ENCODE measurements at places on chromosomes 12 and 14.
A peak's percentile ranks its signal among the peaks of the same experiment; 100 is the strongest.

GRCh38 chr12:15777355-15778012, 11.7 kb downstream of the EPS8 start:
- DNase-seq, result no peak

DNA sequence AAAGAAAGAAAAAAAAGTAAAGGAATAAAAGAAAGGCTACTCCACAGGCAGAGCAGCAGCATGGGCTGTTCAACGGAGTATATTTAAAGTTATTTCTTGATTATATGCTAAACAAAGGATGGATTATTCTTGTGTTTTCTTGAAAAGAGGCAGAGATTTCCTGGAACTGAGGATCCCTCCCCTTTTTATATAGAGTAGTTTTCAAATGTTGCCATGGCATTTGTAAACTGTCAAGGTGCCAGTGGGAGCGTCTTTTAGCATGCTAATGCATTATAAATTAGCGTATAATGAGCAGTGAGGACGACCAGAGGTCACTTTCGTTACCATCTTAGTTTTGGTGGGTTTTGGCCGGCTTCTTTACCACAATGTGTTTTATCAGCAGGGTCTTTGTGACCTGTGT, 383.0 kb downstream of the PCNX1 start:
- no peak for DNase-seq

DNA sequence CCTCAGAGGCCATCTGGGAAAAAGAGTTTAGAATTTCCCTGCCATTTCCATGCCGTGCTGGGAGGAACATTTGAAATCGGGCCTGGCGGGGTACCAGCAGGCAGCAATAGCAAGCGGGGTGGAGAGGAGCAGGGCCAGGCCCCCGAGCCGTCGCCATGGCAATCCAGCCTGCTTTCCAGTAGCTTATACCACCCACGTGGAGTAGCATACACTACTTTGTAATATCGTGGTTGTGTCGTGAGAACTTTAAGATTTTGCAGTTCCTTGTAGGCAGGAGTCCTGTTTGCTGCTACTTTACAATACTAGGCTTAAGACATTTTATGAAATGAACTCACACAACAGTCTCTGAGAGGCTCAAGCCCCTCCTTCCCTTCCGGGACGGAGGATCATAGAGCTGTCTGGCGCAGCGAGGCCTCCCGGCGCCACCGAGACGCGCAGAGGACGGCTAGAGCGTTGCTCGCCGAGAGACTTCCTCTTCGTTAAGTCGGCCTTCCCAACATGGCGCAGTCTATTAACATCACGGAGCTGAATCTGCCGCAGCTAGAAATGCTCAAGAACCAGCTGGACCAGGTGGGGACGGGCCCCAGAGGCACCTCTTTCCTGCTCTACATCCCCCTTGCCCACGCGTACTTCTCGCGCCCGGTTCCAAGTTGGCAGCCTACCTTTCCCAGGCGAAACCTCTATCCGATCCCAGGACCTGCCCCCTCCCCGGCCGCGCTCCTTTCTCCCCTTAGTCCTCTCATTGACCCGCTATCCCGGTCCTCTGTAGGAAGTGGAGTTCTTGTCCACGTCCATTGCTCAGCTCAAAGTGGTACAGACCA, at the start of gene PFDN5:
TSS of gene PFDN5 (plus strand) at position 473 of the 821 bp plus-strand sequence. CDS start at position 499, 26 bp downstream.
- DNase-seq, result peak; percentile 66

GRCh38 chr12:124713436-124714082, 146.1 kb upstream of the NCOR2 start:
- DNase-seq, result no peak

- DNase-seq, result peak; percentile 18
Observed at GRCh38 chr12:32125455-32126084, 18.9 kb downstream of the BICD1 start.

DNA sequence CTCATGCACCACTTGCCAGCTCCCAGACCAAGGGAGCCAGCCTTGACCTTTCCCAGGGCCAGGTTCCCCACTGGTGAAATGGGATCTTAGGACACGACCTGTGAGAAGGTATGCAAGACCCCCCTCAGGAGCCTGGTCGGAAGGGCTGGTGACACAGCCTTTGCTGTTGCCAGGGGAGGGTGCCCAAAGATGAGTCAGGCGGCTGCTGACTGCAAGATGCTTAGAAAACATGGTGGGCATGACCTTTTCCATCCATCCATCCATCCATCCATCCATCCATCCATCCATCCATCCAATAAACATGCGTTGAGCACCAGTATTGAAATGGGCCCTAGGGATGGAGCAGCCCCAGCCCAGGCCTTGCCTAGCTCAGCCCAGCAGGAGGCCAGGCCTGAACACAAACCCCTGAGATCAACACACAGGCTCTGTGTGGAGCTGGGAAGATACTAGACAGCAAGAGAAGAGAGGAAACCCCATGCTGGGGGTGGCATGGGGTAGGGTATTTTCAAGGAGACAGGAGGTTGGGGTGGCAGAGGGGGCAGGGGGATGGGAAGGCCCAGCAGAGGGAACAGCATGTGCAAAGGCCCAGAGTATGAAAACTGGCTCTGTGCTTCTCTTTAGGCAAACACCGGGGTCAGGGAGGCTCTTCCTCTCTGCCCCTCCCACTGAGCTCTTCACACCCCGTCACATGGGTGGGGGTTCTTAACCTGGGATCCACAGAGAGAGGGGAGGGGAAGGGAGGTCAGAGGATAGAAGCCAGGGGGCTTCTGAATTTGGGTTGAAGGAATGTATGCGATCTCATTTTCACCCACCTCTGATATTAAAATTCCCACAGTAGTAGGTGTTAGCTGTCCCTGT, 26.2 kb upstream of the YY1 start:
- DNase-seq, result no peak

DNA sequence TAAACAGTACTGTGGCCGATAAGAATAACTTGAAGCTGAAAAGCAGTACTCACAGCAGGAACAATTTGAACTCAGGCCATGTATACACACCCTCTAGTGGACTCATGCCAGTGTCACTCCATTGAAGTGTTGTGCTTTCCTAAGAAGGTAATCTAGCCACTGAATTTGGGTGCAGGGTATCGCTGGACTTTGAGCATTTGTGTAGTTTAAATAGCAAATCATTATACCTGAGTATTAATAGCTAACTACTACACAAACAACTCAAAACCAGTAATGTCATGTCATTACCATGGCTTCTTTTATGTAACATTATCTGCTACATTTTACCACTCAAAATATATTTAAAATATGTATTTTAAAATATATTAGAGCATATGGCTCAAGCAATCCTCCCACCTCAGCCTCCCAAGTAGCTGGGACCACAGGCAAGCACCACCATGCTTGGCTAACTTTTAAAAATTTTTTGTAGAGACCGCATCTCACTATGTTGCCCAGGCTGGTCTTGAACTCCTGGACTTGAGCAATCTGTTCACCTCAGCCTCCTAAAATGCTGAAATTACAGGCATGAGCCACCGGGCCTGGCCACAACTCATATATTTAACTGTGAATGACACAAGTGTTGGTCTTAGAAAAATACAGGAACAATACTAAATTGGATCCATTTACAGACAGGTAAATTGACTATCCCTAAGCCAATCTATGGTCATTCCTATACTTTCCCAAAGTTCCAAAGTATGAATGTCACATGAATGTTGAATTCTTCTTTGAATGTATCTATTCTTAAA, 25.6 kb upstream of the ARID4A start:
- no peak for DNase-seq

GRCh38 chr12:130602251-130602650, 113.8 kb downstream of the RIMBP2 start:
- DNase-seq, result no peak

DNA sequence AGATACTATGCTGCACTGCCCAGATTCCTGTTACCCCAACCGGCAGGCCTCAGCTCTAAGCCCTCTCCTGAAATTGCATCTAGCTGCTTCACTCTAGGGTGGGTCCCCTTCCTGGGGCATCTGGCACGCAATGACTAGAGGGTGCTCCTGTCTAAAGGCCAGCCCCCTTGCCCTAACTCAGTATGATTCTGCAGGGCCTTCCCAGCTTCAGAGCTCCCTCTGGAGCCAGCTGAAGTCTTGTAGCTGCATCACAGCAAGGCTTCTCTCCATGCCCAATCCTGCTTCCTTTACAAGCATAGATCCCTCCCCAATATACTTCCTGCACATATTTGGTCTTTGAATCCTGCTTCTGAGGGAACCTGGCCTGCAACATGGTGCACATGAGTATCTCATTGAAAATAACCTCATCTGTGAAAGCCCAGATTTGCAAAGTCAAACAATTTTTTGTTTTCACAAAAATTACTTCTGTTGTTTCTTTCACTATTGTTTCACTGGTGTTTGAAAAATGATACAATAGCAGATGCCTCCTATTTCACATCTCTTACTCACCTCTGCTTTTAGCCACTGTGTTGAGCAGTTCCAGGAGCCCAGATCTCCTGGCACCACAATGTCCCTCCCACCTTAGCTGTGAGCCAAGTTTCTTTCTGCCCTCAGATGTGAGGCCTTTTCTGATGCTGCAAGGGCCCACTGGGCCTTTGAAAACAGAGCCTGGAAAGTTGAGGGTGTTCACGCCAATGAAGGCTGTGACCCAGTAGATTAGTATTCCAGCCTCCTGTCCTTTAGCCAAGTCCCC, 169.5 kb upstream of the EGLN3 start:
- DNase-seq, result no peak

GRCh38 chr12:131012279-131013069, 58.8 kb downstream of the ADGRD1 start:
- DNase-seq, result no peak

- DNase-seq, result no peak
Observed at GRCh38 chr14:20485900-20486299, 16.7 kb downstream of the PNP start.

DNA sequence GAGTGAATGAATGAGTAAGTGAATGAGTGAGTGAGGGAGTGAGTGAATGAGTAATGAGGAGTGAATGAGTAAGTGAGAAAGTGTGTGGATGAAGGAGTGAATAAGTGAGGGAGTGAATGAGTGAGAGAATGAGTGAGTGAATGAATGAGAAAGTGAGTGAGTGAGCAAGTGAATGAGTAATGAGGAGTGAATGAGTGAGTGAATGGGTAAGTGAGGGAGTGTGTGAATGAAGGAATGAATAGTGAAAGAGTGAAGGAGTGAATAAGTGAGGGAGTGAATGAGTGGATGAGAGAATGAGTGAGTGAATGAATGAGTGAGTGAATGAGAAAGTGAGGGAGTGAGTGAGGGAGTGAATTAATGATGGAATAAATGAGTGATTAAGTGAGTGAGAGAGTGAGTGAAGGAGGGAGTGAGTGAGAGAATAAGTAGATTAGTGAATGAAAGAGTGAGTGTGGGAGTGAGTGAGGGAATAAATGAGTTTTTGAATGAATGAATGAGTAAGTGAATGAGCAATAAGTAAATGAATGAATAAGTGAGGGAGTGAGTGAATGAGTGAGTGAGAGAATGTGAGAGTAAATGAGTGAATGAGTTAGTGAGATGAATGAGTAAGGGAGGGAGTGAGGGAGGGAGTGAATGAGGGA, 364.5 kb downstream of the ADGRD1 start:
- DNase-seq, result no peak

DNA sequence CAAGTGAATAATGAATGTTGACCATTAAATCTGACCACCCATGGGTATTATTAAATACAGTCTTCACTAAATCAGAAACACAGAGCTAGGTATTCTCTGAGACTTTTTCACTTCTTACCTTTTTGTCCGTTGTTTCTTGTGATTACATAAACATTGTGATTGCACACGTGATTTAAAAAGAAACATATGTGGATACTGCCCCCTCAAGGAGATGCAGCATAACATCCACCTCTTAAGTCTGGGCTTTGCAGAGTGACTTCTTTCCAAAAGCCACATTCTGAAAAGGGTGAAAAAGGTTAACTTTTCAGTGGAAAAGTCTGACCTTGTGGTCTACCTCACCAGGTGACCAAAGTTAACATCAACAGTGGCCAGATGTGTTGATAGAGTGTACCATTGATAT, 185.5 kb upstream of the FAR2 start:
- no peak for DNase-seq

DNA sequence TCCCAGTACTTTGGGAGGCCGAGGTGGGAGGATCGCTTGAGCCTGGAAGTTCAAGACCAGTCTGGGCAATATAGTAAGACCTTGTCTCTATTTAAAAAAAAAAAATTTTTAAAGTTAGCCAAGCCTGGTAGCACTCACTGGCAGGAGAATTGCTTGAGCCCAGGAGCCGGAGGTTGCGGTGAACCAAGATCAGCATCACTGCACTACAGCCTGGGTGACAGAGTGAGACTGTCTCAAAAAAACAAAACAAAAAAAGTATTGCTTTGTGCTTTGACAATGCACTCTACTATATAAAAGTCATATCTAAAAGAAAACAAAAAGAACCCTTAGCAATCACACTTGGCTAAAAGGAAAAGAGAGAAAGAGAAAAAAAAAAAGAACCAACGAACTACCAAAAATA, 26.8 kb downstream of the GNPTAB start:
- no peak for DNase-seq

DNA sequence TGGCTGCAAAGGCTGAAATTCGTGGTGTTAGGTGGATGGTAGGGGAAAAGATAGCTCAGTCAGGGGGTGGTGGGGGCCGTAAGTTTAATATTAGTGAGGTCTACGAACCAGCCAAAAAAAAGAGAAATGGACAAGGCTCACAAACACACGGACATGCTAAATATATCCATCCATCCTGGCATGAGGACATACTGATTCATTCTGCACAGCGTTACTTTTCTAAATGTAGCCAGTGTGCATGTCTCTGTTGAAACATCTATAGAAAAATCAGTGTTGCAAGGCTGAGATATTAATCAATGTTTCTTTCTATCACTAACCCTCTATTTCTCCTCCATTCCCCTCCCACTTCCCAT, 150.6 kb downstream of the PIWIL1 start:
- no peak for DNase-seq

DNA sequence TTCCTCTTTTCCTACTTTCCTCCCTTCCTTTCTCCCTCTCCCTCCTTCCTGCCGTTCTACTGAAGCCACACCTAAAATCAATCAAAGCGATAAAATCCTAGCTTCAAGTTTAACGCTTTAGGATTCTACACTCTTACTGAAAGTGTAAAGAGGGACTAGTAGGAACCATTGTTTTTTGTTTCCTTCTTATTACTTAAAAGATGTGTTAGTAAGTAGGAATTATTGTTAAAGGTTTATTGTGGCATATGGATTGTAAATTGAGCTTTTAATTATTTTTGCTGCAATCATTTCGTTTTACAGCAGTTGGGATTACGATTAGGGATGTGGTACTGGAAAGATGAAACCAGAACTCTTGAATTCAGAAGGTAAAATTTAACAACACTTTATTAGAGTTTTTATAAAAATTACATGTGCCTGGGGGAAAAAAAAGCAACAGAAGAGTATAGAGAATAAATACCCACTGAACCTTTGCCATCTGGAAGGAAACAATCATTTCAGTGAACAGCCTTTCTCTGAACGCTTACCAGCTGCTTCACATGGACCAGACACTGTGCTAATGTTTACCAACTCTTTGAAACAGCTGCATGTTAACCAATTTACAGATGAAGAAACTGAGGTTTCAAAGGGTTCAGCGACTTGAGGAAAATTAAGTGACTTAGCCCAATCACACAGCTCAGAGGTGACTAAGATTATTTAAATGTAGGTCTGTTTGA, 1.0 kb downstream of the PPP1R36 start:
- DNase-seq, result no peak

DNA sequence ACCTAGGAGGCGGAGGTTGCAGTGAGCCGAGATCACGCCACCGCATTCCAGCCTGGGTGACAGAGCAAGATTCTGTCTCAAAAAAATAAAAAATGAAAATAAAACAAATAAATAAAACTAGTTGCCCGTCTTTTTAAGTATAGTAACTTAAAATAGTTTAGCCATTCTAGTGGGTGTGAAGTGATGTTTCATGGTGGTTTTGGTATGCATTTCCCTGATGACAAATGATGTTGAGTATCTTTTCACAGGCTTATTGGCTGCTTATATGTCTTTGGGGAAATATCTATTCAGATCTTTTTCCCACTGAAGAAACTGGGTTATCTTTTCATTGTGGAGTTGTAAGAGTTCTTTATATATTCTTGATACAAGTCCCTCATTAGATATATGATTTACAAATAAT, 102.4 kb upstream of the METAP2 start:
- no peak for DNase-seq

GRCh38 chr12:116916714-116917114, 6.0 kb downstream of the FBXW8 start:
- no peak for DNase-seq
